Activated naive CD8-positive, alpha-beta T cell treated with anti-CD3 and anti-CD28 coated beads for 36 hours (primary cell): ENCODE measurements at places on chromosomes 4 and X. TPM values are rescaled to one million over a fixed set of nuclear protein-coding genes. Genes with fewer than 3 reads are reported as not detected.
A peak's percentile ranks its signal among the peaks of the same experiment; 100 is the strongest.

The NEUROG2 gene
- total RNA-seq = not detected

The PAGE2B gene
- total RNA-seq = 0.52 TPM

The CENPVL1 gene
- 0.14 TPM for total RNA-seq

DNA sequence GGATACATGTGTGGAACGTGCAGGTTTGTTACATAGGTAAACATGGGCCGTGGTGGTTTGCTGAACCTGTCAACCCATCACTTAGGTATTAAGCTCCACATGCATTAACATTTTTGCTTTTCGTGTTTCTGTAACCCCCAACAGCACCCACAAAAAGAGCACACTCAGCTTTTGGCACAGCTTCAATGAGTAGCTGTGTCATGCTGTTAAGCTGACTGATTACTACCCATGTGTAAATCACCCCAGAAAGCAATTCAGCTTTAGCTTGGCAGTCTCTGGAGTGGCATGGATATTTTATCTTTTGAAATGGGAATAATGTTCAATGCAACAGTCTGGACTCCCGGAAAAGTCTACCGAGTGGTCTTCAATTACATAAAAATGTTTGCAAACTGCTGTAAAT lies 734.3 kb downstream of the STIM2 start:
- no peak for DNase-seq

DNA sequence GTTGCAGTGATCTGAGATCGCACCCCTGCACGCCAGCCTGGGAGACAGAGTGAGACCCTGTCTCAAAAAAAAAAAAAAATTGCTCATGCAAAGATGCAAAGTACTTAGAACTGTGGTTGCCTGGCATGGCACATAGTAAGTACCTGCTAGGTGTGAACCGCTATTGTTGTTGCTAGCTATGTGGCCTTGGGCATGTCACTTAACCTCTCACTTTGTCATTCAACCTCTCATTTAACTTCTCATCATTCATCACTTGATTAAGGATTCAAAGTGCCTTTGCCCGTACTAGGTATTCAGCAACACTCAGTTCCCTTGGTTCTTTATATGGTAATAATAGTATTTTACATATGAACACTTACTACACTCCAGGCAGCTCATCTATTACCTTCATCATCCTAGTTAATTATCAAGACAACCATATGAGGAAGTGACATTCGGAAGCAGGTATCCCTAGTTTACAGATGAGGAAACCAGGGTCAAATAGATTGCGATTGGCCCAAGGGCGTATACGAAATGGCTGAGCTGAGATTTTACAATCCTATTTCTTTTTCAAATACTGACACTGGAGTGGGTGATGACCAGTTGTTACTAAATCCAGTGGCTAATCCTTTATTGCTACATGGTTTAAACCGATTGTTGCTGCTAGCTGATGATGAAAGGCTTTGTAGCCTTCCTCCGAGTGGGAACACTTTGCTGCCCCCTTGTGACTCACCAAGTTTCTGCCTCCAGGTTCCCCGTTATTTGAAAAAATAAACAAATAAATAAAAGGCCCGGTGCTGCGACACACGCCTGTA lies 28.8 kb upstream of the SOWAHD start:
- peak; percentile 48 for DNase-seq

DNA sequence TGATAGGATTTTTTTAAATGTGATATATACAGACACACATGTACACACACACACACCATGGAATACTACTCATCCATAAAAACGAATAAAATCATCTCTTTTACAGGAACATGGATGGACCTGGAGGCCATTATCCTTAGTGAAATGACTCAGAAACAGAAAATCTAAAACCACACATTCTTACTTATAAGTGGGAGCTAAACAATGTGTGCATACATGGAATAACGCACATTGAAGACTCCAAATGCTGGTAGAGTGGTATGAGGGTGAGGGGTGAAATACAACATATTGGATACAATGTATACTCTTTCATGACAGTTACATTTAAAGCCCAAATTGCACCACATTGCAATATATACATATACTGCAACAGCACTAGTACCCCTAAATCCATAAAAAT lies 120.2 kb upstream of the ADGRL3 start:
- DNase-seq = no peak

DNA sequence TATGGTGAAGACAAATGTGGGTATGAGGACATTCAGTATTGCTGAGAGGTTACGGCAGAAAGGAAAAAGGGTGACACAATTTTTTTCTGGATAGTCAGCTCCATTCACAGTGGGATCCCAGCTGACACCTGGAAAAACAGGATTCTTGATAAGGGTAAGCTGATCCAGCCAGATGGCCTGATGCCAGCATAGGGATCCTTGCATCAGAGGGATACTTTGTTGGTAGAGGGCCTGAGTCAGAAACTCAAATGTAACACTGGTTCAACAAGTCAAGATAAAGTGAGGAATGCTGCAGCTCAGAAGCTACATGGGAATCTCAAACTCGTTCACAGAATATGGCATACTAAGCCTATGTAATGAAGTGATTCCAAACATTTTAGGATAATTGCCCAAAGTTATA lies 726.7 kb downstream of the C4orf33 start:
- DNase-seq = no peak

DNA sequence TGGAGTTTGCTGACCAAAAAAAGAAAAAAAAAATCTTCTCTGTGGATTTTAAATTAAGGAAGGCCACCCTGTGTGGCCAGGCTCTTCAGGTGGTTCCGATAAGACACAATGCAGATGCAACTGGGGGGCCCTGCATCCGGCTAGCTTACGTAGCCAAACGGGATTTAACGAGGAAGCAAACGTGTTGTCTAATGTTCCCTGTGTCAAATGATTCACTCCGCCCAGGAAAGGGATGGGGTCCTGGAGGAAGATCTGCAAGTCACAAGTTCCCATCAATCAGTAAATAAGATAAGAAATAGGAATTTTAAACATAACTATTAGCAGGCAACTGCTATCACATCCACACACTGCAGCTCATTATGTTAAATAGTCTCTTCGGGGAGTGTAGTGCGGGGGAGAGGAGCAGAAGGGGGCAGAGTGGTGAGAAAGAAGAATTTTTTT lies 216.4 kb upstream of the GYPA start:
- DNase-seq = no peak

DNA sequence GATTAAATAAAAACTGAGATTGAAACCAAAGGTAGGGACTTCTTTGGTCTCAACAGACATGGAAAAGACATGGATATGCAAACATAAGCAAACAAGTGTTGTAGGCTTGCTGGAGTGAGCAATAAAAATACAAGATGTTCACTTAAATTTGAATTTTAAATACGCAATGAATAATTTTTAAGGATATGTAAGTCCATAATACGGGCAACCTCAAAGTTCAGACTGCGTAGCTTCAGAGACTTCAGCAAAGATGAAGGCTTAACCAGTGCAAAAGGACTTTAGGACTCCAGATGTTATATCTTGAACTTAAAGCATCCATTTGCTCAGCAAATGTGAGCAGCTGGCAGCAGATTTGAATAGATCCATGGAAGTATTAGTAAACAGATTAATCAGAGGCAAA lies 549.3 kb downstream of the ARAP2 start:
- no peak for DNase-seq
